ENCODE measurements at places on chromosomes 4 and X. TPM values are rescaled to one million over a fixed set of nuclear protein-coding genes. Genes with fewer than 3 reads are reported as not detected.

Gene AMER1
- 5.6 TPM for total RNA-seq

- no peak for DNase-seq
These were observed 33.3 kb downstream of the TMSB4X start for GRCh38 chrX:13008189-13008533.

DNA sequence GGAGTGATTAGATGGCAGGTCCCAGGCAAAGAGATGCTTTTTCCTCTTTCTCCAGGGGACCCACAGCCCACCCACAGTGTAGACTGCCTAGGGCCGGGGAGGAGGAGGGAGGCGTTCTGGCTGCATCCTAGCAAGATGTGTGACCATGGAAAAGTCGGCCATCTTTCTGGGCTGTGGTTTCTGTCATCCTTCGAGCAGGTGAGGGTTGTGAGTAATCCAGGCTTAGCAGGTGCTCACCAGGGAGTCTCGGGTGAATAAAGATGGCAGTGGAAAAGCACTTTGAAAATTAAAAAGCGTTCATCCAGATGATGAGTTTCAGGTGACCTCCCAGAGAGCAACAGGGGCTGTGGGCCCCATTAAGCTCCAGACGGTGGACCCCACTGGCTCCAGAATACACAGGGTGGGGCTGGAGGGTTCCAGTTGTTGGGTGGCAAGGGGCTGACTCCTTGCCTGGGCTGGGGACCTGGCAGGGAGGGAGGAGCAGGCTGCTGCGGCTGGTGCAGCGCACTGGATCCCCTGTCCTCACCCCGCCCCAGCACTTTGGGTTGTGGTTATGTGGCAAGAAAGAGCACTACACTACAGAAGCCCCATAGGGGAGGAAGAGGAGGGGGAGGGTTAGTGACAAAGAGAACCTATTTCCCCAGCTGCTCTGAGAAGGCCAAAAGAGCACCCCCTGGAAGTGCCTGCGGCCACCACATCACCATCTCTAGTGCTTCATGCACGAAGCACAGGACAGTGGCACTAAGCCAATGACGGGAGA lies 23.7 kb downstream of the ELF4 start:
- no peak for DNase-seq

Gene PAGE1
- not detected for total RNA-seq

Gene GDI1
- total RNA-seq, result 79.3 TPM

DNA sequence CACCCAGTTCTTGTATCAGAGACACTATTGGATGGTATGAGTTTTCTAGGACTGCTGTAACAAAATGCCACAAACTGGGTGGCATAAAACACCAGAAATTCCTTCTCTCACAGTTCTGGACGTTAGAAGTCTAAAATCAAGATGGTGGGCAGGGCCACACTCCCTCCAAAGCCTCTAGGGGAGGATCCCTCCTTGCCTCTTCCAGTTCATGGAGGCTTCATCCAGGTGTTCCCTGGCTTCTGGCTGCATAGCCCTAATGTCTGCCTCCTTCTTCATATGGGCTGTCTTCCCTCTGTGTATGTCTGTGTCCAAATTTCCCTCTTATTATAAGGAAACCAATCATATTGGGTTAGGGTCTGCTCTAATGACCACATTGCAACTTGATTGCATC lies 38.4 kb upstream of the RASL11B start:
- no peak for DNase-seq

- no peak for DNase-seq
These were observed 15.1 kb downstream of the PALLD start for GRCh38 chr4:168511780-168512489.

GRCh38 chr4:82352825-82353366 lies 20.9 kb downstream of the HNRNPD start:
- no peak for DNase-seq

DNA sequence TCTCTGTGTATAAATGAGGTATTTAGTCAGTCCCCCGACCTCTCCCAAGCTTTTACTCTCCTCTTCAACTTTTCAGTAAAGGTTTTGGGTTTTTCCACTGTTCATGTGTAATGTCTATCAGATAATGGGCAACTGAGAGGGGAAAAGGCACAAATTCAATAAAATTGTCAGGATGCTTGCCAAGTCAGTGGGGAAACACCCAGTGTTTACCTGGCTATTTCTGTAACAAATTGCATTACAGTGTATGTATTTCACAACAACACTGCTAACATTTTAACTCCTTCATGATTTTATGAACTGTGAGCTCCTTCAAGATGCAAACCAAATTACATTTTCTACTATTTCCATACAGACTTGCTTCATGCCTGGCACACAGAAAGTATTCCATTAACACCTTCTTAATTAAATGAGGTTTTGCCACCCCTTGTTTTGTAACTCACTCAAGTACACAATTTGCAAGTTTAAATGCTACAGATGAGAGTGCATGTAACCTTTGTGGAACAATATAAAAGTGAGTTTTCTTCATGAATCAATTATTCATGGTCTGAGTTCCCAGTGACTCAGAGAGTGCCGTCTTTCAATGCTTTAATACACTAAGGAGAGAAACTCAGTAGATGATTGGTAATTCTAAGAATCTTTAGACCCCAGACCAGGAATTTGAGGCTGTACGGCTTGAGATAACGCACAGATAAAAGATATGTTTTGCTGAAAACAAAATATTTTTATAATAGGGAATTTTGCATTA lies 149.8 kb upstream of the TLL1 start:
- no peak for DNase-seq

DNA sequence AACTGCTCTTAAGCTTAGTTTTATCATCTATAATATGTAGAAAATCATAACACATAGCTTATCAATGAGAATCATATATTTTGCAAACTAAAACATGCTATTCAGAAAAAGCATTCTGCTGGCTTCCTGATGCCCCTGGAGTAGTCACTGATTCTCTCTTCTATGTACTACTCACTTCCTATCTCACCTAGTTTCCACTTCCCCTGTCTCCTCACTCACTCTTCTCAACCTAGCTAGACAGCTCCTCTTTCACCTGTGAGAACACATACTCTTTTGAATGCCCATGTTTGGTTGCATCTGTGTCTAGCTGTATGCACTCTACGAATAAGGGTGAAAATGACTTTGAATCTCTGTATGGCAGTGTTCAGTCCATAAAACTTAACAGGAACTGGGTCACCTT lies 9.3 kb downstream of the TMEM144 start:
- DNase-seq, result no peak

Gene VSIG1
- total RNA-seq, result not detected

- no peak for DNase-seq
These were observed 40.8 kb downstream of the CLNK start for GRCh38 chr4:10643600-10644425.

DNA sequence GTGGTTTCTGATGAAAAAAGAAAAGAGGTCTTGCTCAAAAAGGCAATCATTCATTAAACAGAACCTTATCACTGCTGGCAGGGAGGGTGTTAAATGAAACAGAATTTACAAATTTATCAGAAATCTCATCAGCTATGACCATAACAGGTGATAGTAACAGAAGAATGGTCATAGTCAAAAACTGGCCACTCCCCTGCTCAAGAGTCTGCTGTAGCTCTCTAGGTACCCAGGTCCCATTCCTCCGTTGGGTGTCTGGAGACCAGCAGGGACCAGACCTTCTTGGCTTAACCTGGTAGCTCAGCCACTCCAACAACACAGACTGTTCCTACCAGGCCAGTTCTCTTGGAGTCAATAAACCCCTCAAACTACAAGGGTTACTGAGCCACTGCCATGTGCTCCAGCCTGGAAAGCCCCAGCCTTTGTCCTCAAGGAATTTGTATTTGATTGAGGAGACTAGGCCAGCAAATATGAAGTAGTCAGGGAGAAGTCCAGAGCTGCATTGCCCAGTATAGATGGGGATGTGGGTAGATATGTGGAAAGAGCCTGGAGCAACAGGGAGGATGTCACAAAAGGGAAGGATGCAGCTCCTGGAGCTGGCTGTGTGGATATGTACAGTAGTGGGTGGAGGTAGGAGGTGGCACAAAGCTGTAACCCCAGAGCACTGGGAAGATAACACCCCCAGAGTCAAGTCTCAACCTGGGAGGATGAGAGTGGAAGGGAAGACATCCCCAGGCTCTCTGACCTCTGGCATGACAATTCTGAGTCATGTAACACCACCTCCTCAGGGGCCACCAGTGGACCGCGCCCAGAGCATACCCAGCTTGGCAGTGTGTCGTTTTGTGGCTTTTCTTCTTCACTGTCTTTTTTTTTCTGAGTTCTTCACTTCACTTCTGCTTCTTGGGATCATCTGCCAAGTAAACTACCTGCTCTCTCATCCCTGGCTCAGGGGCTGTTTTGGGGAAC lies 21.9 kb downstream of the RASL11B start:
- DNase-seq, result no peak

DNA sequence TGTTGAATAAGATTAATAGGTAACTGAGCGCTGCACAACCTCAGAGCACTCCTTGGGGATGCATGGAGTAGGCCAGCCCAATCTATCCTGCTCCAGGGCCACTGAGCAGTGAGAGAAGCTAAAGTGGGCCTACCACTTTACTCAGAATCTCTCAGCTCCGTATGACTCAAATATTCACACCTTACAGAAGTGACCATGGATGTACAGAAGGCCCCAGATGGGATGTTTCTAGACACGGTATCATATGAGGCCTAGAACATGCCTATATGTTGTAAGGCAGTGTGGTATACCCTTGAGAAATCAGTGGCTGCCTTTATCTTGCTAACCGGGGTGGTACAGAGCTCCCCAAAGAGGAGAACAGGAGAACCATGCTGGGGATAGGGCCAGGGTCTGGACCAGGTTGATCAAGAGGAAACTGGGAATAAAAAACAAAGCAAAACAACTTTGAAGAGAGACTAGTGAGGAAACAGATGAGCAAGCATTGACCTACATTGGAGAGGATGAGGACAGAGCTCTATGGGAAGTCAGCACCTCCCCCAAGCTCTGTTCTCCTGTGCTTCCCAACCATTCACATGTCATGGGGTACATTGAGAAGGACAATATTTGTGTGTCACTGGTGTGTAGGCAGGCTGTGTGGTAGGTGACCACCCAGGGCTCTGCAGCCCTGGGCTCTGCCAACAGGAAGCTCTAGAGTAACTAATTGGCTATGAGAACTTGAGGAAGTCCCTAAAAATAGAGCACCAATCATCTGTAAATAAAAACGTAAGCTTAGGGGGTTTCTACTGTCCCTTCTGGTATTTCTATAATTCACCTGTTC lies 31.4 kb downstream of the HOPX start:
- DNase-seq, result no peak

Gene BRS3
- not detected for total RNA-seq

DNA sequence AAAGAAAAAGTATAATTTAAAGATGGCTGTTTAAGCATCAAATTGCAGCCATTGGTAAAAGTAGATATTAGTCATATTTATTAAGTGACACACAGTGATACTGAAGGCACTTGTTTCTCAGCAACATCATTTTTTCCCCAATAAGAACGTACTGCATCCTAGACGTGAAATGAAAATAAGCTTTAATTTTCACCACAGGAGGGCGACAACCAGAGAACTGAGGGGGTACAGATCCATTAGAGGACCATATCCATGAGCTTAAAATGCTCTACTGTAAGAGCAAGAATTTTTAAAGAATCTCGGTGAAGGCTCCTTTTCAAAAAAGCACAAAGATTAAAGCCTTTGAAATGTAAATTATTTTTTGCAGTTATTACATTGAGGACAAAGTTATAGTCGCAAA lies 33.4 kb downstream of the FRG1 start:
- DNase-seq, result no peak

DNA sequence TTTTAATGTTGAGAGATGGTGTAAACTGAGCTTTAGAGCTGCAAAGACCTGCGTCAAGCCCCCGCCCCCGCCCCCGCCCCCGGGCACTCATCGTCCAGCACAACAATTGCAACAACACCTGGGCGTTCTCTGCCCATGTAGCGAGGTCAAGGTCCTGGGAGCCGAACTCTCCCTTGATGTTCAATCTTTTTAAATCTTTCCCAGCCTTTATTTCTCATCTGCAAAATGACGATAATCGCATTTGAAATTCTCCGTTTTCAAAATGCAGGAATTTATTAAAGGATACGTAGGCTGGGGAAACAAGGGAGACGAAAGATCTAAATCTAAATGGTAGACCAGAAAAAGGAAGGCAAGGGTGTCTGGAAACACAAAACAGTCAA lies 648 bp upstream of the MSMO1 start:
- DNase-seq, result no peak

DNA sequence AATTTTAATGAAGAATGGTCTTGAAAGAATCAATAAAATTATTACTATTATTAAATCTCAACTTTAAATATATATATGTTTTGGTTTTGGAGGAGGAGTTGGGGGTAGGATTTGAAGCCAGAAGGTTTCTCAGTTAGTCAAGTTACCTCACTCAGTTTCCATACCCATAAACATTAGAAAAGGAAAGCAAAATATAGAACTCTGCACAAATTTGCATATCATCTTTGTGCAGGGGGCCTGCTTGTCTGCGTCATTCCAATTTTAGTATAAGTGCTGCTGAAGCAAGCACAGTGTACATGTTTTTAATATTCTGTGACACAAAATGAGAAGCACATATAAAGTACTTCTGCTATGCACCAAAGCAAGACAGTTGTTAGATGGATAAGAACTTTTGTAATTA lies 47.5 kb upstream of the SCRG1 start:
- no peak for DNase-seq

Gene ASB5
- 4.3 TPM for total RNA-seq

- DNase-seq, result no peak
These were observed 320.6 kb downstream of the ADGRL3 start for GRCh38 chr4:61520681-61521160.

Gene FAM193A
- total RNA-seq, result 16.0 TPM

- peak; percentile 7 for DNase-seq
These were observed 127.3 kb upstream of the NKX1-1 start for GRCh38 chr4:1533501-1534064.

DNA sequence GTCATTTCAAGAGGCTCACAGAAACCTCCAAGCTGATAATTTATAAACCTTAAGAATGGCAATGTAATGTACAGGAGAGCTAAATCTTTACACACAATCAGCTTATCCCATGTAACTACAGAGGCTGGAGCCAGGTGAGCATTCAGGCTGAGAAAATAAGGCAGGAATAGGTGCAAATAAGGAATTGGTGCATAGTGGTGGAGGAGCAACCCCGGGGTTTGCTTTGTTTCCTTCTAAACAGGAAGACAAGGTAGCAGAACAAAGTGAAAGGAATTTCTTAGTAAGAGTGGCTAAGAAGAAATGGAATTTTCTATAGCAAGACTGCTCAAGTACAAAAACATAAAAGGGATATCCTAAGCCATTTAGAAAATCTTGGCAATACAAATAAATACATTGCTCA lies 82.4 kb downstream of the NR3C2 start:
- DNase-seq, result no peak

DNA sequence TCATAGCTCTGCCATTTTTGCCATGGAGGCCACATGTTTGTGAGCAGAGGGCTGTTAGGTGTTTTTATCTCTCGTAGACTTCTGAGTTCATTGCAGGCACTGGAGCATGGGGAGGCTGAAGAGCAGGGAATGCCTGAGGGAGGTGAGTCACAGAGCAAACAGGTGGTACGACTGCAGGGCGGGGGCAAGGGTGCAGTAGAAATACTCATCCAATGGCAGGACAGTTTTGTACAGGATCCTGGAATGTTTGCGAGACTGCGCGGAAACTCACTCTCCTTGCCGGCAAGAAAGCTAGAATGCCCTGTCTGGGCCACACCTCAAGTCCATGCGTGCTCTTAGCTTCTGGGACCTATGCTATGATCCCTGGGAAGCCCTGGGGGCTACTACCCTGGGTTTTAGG lies 20.0 kb upstream of the VCX2 start:
- DNase-seq, result no peak

GRCh38 chr4:162322054-162322453 lies 158.3 kb upstream of the FSTL5 start:
- DNase-seq, result no peak

Gene SLC26A1
- not detected for total RNA-seq

- no peak for DNase-seq
These were observed 7.9 kb upstream of the MBTPS2 start for GRCh38 chrX:21831496-21831895.
